Natural killer cell (primary cell): ENCODE measurements at places on chromosomes 2 and 18.

DNA sequence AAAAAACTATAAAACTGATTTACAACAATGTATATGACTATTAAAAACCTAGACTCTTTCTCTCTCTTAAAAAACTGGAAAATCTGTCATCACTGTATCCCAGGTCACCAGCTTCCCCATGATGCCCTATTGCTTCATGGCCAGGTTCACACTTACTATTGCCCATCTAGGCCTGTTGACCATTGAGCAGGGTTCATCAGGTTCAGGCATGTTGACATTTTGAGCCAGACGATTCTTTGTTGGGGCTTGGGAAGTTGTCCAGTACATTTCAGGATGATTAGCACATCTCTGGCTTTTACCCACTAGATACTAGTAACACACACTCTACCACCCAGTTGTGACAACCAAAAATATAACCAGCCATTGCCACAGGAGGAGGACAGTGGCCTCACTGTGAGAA, 26.9 kb upstream of the RAB27B start:
- no peak for DNase-seq

DNA sequence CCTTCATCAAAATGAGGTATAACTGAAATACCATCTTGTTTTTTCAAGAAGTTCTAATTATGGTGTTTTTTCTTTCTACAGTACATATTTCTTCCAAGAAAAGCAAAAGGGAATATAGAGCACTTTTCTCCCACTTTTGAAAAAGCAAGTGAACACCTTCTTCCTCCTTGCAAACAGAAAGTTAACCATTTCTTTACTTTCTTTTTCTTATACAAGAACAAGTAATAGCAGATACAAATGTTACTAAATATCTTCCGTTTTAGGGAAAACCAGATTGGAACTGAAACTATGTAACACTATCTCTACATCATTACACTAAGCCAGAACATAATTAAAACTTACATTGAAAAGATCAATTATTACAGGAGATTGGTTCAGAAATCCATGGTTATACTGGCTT, 44.0 kb downstream of the COBLL1 start:
- no peak for DNase-seq

DNA sequence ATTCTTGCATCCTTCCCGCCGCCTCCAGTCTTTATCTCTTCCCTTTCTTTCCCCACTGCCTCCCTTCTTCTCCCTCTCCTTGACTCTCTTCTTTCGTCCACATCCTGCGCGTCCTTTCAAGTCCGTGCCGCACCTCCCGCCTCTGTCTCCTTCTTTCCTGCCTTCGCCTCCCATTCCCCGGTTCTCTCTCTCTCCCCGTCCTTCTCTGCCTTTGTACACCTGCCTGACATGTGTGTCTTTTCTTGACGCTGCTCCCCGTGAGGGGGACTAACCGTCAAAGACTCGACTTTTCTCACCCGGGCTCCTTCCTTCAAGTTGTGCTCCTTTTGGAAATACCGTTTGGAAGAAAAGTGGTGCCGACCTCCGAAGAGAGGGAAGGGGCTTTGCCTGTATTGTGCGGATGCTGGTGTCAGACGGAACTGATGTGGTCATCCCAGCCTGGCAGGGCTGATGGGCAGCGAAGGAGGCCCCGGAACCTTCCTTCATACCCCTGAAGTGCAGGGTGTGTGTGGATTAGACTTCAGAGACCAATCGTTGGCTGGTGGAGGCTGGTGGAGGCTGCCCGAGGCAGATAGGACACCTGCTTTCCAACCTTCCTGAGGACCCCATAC, 879 bp downstream of the TMEM178A start:
- no peak for DNase-seq

GRCh38 chr2:180352620-180353019, 345.5 kb upstream of the CWC22 start:
- DNase-seq: no peak

DNA sequence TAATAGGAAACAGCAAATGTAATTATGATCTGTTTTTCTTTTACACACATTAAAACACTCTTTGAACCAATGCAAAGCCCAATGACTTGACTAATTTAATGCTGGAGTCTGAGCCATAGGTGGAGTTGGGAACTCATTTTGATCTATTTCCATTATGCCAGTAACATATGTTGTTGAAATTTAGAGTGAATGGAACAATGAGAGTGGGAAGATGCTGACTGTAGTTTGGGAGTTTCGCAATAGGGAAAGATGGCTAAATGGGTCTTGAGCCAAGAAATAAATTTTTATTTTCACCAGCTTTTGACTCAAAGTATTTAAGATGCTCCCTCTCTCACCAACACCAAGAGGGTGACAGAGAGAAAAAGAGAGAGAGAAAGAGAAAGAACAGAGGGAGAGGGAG, 246.7 kb downstream of the DLGAP1 start:
- no peak for DNase-seq

- no peak for DNase-seq
Measured at GRCh38 chr18:61949946-61950345, 57.1 kb upstream of the RNF152 start.

GRCh38 chr2:69993048-69993565, 31.7 kb upstream of the ASPRV1 start:
- no peak for DNase-seq

GRCh38 chr2:146785101-146785500, 1059.7 kb upstream of the ACVR2A start:
- DNase-seq: no peak

GRCh38 chr2:10584843-10585475, 104.8 kb downstream of the NOL10 start:
- DNase-seq: no peak

DNA sequence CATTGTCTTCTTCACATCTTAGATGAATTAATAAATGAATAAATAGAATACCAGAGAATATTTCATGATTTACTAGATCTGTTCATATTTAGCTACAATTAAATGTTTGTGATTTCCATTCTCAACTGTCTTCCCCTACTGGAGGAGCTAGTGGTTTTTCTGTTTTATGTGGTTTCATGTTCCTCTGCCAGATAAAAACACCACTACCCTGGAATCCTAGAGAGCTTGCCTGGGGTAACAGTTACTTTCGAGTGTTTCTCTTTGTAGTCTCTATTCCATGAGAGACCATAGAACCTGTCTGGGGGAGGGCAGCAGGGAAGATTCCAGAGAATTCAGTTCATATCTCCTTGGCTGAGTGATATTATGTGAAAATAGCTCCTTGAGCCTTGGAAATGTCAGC, 349.2 kb downstream of the INSIG2 start:
- no peak for DNase-seq

GRCh38 chr2:196123679-196124373, 47.6 kb downstream of the STK17B start:
- no peak for DNase-seq
